ENCODE measurements at places on chromosomes 4 and X.

- DNase-seq, result no peak
These were observed 111.0 kb downstream of the CPE start for GRCh38 chr4:165489786-165490185.

DNA sequence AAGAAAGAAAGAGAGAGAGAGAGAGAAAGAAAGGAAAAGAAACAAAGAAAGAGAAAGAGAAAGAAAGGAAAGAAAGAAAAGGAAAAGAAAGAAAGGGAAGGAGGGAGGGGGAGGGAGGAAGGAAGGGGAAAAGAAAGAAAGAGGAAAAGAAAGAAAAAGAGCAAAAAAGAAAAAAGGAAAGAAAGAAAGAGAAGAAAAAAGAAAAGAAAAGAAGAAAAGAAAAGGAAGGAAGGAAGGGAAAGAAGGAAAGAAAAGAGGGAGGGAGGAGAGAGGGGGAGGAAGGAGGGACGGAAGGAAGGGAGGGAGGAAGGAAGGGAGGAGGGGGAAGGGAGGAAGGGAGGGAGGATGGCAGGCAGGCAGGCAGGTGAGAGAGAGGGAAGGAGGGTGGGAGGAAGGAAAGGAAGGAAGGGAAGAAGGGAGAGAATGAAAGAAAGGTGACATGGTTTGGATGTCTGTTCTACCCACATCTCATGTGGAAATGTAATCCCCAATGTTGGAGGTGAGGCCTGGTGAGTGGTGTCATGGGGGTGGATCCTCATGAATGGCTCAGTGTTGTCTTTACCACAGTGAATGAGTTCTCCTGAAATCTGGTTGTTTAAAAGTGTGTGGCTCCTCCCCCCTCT lies 83.0 kb upstream of the DCLK2 start:
- no peak for DNase-seq

- no peak for DNase-seq
These were observed 350.1 kb downstream of the AR start for GRCh38 chrX:67893931-67894330.

DNA sequence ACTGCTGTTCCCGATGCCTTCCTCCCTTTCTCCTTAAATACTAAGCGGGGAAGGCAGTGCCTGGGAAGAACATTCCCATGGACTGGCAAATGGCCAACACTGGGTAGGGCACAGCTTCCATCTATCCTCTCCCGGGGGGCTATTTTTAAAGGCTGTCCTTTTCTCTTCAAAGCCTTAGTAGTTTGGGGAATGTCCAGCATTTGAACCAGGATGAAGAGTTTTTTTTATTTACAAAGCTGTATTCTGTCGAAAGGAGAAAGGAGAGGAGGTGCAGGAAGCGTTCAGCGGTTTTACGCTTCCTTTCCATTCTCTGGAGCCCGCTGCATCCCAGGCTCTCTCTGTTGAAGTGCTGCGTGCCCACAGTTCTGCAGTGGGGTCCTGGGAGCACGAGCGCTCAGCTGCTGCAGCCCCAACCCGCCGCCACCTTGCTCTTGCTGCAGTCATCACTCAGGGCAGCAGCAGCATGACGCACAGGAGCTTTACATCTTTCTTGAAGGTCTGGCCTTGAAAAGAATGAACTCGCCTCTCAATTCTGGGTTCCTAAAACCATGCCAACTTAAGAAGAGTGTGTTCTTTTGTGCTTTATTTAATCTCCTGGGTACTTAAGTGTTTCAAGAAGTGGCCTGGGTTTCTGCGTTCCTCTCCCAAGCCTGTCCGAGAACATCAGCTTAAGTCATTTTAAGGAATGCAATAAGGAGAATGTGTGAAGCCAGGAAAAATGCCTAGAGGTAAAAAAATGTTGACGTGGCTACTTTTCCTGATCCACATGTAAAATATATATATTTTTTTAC lies 427.2 kb downstream of the MAPK10 start:
- no peak for DNase-seq

DNA sequence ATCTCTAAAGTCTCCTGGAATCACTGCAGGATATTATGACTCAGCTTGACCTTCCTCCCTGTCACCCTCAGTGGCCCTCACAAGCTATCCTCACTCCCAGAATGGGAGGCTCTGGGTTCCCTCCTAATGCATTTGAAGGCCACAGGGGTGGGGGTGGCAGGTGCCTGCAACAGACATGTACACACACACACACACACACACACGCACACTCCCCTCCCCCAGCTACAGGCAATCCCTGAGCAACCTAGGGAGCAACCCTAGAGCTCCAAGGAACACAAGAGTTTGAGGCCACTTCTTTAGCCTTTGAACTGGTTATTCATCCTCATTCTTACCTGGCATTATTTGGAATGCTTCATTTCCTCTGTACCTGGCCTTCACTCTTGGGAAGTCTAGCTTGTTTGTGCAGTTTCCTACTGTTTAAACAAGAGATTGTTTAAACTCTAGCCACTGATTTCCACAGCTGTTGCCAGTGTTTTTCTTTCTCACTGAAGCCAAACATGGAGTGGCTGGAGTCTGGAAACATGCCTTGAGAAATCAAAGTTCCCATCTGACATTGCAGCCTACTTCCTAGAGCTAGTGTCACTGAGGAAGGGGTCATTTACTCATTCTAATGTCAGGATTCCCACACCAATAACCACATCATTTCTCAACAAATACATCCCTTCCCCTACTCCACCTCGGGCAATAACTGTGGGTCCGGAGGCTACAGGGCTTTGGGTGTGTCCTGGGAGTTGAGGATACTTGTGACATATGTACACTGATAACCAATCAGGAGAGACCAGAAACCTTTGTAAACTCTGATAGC lies 37.7 kb downstream of the MAOA start:
- no peak for DNase-seq

DNA sequence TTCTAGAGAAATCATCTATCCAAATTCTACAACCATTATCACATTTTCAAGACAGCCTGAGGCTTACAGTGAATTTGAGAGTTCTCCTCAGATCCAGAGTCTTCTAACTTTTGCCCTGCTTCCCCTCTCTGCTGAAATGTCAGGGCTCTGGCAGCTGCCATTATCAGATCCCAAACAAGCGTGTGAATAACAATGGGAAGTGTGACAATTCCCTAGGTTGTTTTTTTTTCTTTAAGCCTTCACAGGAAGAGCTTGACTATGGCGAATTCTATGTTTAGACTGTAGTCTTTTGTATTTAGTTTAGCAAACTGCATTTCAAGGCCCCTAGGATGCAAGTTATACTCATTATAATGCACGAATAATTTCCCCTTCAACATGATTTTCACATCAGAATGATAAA lies 61.3 kb upstream of the KDR start:
- no peak for DNase-seq

DNA sequence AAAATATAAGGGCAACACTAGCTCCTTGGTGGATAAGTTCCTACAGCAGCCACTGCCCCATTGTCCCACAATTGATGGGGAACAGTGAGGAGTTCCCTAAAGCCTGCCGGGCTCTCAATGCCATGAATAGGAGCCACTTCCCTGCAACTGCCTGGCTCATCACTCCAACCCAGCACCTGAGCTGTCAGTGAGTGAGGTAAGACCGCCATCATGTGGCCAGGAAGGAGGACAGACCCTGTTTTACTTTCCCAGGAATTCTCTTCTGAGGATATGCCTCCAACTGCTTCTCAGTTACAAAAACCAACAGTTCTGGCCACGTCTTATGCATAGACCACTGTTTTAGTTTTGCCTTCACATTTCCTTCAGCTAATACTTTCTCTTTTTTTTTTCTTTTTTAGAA lies 45.5 kb downstream of the SRPX start:
- DNase-seq, result no peak

DNA sequence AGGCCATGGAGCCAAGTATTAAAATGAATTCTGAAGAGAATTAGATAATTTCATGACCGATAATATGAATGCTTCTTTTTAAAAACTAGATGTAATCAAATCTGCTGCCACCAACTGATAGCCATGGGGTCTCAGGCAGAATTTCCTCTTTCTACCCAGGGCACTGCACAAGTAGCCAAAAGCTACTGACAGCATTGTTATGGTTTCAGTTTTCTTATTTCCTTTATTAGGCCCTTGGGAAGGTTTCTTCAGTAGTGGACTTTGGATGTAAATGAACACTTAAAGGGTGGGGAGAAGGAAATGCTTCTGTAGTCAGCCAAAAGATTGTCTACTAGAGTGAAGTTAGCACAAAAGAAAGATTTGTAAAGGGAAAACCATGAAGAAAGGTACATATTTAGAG lies 686.0 kb downstream of the ADGRL3 start:
- no peak for DNase-seq

GRCh38 chrX:3493605-3494004 lies 147.2 kb upstream of the MXRA5 start:
- DNase-seq, result no peak

DNA sequence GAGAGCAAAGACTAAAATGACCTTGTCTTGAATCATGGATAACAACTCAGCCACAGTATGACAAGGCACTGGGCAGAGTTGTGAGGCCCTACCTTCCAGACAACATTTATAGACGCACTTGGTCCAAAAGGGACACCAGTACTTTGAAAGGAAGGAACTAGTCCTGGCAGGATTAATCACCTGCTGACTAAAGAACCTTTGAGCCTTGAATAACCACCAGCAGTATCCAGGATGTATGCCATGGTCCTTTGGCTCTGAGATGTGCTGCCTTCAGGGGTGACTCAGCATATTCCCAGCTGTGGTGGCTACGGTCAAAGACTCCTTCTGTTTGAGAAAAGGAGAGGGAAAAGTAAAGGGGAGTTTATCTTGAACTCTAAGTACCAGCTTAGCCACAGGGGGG lies 118.1 kb upstream of the PRR32 start:
- no peak for DNase-seq

DNA sequence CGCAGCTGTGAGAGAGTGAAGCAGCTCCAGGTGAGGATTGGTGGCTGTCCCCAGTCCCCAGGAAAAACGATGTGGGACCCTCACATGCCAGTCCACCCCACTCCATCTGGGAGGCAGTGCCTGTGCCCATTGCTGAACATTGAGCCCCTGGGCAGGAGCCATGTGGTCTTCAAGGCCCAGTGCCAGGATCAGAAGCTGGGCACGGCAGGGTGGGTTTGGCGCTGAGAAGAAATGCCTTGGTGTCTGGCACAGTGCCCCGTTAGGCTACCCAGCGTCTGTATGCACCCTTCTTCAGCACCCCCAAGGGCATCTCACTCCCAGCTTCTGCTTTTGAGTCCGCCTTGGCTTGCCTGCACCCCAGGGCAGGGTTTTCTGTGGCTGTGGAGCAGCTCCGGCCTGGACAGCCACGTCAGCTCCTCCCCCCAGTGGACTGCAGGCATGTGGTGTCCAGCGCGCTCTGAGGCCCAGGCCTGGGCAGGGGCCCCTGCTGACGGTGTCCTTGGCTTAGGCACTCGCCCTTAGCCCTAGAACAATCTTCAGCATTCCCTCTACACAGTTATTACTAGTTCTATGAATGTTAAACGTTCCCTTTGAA lies 28.6 kb downstream of the RGS12 start:
- DNase-seq, result no peak

GRCh38 chr4:3114377-3114776 lies 39.9 kb downstream of the HTT start:
- DNase-seq, result no peak

DNA sequence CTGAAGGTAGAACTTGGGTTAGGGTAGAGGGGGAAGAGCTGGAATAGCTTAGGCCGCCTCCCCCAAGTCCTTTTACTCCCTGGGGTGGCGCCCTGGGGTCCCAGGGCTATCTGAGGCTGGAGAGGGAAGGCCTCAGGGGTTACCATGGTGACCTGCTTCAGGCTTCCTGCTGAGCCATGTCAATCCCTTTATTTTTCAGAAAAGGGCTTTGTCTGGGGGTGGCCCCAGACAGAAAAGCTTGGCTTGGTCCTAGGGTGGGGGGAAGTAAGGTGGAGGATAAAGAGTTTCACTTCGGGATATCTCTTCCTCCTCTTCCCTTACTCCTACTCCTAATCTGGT lies 6.3 kb downstream of the EFNB1 start:
- no peak for DNase-seq

DNA sequence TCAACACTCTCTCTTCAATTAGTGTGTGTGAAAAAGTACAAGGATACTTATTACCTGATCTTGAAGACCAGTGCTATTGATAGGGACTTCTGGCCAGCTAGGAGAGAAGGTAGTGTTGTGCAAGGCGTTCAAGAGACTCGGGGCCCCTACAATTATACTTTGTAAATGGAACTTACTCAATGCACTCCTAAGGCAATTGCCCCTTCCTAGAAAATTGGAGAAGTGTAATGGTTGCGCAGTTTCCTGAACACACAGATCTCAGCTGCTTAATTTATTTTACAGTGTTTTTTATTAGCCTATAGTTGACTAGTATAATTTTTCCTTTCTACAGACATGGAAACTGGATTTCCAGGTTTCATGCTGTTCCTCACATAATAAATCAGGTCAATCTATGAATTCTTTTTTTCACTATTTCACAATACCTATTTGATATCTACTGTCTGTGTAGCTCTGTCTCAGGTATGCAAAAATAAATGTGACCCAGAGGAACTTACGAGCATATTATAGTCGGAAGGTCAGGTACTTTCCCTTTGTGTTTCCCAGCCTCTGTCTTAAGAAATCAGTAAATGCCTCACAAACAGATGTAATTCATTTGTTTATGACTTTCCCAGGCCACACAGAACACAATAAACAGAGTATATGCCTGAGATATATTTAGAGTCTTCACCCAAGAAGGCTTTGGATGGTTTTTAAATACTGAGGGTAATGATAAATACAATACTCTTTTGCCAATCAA lies 89.1 kb upstream of the TET2 start:
- no peak for DNase-seq

GRCh38 chrX:100710816-100711215 lies 21.1 kb downstream of the SYTL4 start:
- DNase-seq, result no peak

GRCh38 chr4:88911246-88912212 lies 145.5 kb downstream of the FAM13A start:
- DNase-seq, result no peak

GRCh38 chrX:49106930-49107329 lies 16.6 kb downstream of the GPKOW start:
- DNase-seq, result no peak

All from HS-5 (cell line).